ENCODE measurements at places on chromosomes 16 and 17.

GRCh38 chr17:76132574-76133338 is 8.3 kb downstream of the FOXJ1 start:
- no peak for DNase-seq

- DNase-seq: no peak
Measured at GRCh38 chr17:59752446-59752845, 45.0 kb downstream of the VMP1 start.

GRCh38 chr17:77905266-77905665 is 53.2 kb upstream of the TNRC6C start:
- no peak for DNase-seq

GRCh38 chr16:55569025-55569424 is 2.5 kb downstream of the CAPNS2 start:
- DNase-seq: no peak
